ENCODE measurements at places on chromosomes 13 and 19. TPM values are rescaled to one million over a fixed set of nuclear protein-coding genes. Genes with fewer than 3 reads are reported as not detected.

Gene CLDND2
- 22.3 TPM for total RNA-seq

Gene LGALS14
- not detected for total RNA-seq

Gene ZNF415
- 0.31 TPM for total RNA-seq

Gene GET3
- total RNA-seq: 90.8 TPM

Gene ZNF607
- 6.6 TPM for total RNA-seq

All from activated CD8-positive, alpha-beta memory T cell treated with anti-CD3 and anti-CD28 coated beads for 36 hours (primary cell).